ENCODE measurements at places on chromosomes 12 and 14.

DNA sequence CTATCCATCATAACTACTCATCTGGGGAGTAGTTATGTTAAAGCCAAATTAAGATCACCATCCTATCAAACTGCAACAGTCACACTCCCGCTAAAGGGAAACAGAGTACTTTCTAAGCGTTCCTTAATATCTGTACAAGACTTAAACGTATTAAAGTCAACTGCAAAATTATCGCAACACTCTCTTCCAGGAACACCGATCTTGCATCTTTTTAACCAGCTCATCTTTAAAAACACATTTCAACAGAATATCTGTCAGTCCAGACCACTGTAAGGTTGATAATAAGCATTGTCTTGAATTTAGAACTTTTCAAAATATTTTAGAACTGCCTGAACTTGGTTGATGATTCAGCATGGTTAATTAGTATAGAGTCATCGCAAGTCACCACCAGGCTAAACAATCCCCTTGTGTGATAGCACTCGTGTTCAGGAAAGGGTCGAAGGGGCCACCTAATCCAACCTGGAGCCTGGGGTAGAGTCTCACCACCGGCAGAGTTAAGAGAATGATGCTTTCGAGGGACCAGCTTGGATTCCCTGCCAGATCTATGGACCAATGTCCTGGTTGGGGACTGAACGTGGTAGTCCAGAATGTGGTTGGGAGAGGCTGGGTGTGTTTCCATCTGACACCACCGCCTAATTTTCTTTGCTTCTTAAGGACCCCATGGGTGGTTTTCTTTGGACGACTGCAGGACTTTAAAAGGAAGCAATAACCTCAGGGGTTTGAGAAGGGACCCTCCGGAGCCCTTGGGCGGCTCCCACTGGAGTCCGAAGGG, 890 bp downstream of the SPTLC2 start:
- peak; percentile 78 for DNase-seq

- DNase-seq: peak; percentile 77
Measured at GRCh38 chr14:89507926-89508460, 91.0 kb upstream of the FOXN3 start.

GRCh38 chr12:121560392-121561008, 20.3 kb downstream of the KDM2B start:
- DNase-seq: no peak

- DNase-seq: no peak
Measured at GRCh38 chr12:117466677-117467362, 105.4 kb upstream of the NOS1 start.

- peak; percentile 66 for DNase-seq
Measured at GRCh38 chr12:48351022-48351708, 446 bp upstream of the ZNF641 start.

DNA sequence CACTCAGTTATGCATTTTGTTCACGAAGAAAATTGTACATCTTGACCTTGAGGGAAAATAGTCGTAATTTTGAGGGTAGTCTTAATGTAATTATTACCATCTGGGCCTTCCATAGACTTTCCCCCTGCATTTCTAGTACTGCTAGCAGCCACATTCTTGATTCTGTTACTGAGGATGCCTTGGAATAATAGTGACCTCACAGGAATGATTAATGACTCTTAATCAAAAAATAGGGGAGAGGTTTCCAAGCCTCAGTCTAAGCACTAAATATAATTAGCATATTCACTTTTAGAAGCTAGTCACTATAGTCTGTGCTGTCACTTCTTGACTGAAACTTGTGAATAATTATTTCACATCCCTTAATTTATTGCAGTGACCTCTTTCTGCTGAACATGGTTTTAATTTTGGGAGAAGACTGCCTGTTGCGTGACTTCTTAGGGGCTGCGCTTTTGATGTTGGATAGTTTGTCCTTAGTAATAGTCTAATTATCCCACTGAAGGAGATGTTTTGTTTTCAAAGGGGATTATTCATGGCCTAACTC, 400.5 kb downstream of the ADAMTS20 start:
- DNase-seq: no peak

- no peak for DNase-seq
Measured at GRCh38 chr14:39664646-39665045, 232.4 kb upstream of the FBXO33 start.

GRCh38 chr14:65346895-65347294, 65.6 kb upstream of the FUT8 start:
- DNase-seq: no peak

GRCh38 chr12:111429828-111430432, 24.2 kb downstream of the SH2B3 start:
- no peak for DNase-seq

DNA sequence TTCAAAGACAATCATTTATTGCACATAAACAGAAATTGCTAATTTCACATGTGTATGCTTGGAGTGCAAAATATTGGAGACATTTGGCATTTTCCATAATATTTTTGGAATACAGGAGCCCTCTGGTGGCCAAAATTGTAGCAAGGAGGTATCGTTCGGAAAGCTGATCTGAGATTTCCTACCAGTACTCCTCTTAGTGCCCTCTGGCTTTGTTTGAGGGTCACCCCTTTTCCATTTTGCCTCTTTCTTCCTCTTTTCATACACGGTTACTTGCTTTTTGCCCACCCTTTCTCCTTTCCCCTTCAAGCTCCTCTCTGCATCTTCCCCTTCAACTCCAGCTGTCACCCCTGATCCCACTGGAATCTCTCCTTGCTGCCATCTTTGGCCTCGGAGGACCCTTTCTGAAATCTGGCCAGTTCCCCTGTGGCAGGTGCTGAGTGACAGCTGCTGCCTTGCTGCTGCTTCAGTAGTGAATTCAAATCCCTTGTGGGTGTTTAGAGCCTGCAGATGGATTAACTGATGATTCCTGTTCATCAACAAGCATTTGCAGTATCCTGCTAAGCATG, 164.6 kb upstream of the PARP11 start:
- peak; percentile 69 for DNase-seq

All from ELR (cell line).